ENCODE measurements at places on chromosomes 1 and 21. TPM values are rescaled to one million over a fixed set of nuclear protein-coding genes. Genes with fewer than 3 reads are reported as not detected.

PHACTR4 gene
- total RNA-seq, result 30.5 TPM

OR10J1 gene
- not detected for total RNA-seq

EEIG2 gene
- total RNA-seq, result 47.3 TPM

ZSCAN20 gene
- total RNA-seq, result 8.0 TPM

SYT14 gene
- 36.1 TPM for total RNA-seq

KCNE1 gene
- 0.34 TPM for total RNA-seq

PIGR gene
- not detected for total RNA-seq

EPRS1 gene
- 85.3 TPM for total RNA-seq

OPRD1 gene
- total RNA-seq, result not detected

PRMT6 gene
- 24.3 TPM for total RNA-seq

EPS8L3 gene
- total RNA-seq, result not detected

CAPN9 gene
- not detected for total RNA-seq

SMPDL3B gene
- not detected for total RNA-seq

GJB5 gene
- total RNA-seq, result not detected

FCRLA gene
- 78.5 TPM for total RNA-seq

S100A14 gene
- total RNA-seq, result not detected

TFAP2E gene
- 1.5 TPM for total RNA-seq

SAMD13 gene
- total RNA-seq, result 1.00 TPM

OR10Z1 gene
- total RNA-seq, result not detected

UTS2 gene
- not detected for total RNA-seq

OR2T27 gene
- not detected for total RNA-seq

OVAAL gene
- total RNA-seq, result not detected

LMX1A gene
- not detected for total RNA-seq

COL8A2 gene
- 0.15 TPM for total RNA-seq

CA6 gene
- not detected for total RNA-seq

RGS4 gene
- not detected for total RNA-seq

CRP gene
- total RNA-seq, result not detected

ZNF695 gene
- total RNA-seq, result 1.8 TPM

KIAA1614 gene
- 4.7 TPM for total RNA-seq

Data from melanocyte of skin (primary cell).